Midbrain (tissue), 1 donor: ENCODE measurements at places on chromosomes 6 and 20.

- DNase-seq: no peak
Measured at GRCh38 chr6:14162826-14163225, 45.3 kb downstream of the CD83 start.

- DNase-seq: no peak
Measured at GRCh38 chr6:135322427-135323201, 141.5 kb downstream of the MYB start.

GRCh38 chr6:99885051-99885450 lies 109.0 kb downstream of the MCHR2 start:
- no peak for DNase-seq

GRCh38 chr6:123064038-123064437 lies 68.0 kb downstream of the CLVS2 start:
- no peak for DNase-seq

GRCh38 chr6:79159846-79160245 lies 74.6 kb downstream of the HMGN3 start:
- no peak for DNase-seq

DNA sequence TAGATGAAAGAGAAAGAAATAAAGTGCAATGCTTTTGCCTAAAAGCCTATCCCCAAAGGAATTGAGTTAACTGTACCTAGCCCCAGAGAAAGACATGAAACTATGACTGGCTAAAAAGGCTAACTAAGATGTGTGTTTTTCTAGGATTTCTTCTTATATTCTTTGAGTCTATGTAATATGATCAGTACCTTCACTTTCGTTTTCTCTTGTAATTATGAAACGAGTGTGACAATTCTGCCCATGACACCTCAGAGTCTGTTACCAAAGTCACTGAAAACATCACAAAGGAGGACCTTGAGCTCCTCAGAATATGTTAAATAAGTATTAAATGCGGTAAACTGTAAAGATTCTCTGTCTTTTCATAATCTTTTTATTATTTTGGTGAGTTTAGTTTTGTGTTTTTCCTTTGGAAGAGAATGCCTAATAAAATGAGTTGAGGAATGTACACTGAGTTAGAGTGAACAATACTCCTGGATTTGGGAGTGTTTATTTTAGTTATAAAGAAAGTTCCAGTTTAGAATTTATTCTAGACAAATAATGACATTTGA lies 141.3 kb downstream of the FUT9 start:
- DNase-seq: no peak

- no peak for DNase-seq
Measured at GRCh38 chr6:131003488-131004386, 59.3 kb downstream of the EPB41L2 start.

- DNase-seq: no peak
Measured at GRCh38 chr6:144632266-144632665, 347.1 kb downstream of the UTRN start.

DNA sequence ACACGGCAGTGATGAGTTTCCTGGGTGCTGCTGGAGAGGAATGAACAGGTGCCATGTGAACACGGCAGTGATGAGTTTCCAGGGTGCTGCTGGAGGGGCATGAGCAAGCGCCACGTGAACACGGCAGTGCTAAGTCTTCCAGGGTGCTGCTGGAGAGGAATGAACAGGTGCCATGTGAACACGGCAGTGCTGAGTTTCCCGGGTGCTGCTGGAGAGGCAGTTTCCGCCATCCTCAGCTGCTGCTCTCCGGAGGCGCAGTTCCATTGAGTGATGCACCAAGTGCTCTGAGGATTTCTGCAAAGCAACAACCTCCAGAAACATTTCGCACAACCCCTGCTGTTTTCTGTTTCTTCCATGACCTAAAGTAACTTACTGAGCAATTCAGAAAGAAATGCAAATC lies 155.4 kb downstream of the SMOC2 start:
- no peak for DNase-seq

GRCh38 chr6:143361536-143362191 lies 88.8 kb downstream of the ADAT2 start:
- no peak for DNase-seq

GRCh38 chr6:56047931-56048540 lies 172.6 kb upstream of the BMP5 start:
- DNase-seq: no peak

- no peak for DNase-seq
Measured at GRCh38 chr6:136742125-136742524, 50.2 kb downstream of the MAP3K5 start.

GRCh38 chr20:6157345-6157744 lies 34.5 kb upstream of the FERMT1 start:
- no peak for DNase-seq

DNA sequence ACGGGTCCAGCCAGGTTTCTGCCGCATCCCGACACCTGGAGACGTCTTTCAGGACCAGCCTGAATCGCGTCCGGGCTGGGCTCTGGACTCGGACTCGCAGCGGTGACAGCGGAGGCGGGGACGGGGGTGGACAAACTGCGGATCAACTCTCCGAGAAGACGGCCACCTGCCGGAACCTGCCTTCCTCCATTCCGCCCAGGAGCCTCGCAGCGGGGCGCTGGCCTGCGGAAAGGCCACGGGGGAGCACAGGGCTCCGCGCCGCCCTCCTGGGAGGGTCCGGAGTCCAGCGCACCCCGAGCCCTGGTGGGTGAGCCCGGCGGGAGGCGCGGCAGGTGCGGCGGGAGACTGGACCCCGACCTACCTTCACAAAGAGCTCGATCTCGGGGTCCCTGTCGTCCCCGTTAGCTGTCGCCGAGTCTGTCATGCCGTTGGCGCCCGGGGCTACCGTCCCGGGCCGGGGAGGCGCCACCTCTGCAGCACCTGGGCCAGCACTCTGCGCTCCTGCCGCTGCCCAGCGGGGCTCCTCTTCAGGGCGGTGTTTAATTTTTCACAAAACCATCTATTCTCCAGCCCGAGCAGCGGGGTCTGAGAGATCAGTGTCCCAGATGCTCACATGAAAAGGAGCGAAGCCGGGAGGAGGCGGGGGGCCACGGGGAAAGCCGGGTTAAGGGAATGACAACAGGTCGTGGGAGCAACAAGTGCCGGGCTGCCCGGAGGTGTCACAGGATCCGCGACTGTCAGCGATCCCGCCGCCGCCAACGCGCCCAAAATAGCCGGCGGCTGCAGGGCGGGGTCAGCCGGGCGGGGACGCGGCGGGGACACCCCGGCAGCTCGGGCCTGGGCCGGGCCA lies at the start of gene CLIC5:
Gene CLIC5 (minus strand): TSS at position 742 of the 850 bp plus-strand sequence. CDS start 318 bp downstream, at position 424.
- no peak for DNase-seq

GRCh38 chr6:34525431-34526175 lies 30.5 kb downstream of the SPDEF start:
- DNase-seq: no peak

- no peak for DNase-seq
Measured at GRCh38 chr6:157272866-157273755, 50.2 kb downstream of the TMEM242 start.

DNA sequence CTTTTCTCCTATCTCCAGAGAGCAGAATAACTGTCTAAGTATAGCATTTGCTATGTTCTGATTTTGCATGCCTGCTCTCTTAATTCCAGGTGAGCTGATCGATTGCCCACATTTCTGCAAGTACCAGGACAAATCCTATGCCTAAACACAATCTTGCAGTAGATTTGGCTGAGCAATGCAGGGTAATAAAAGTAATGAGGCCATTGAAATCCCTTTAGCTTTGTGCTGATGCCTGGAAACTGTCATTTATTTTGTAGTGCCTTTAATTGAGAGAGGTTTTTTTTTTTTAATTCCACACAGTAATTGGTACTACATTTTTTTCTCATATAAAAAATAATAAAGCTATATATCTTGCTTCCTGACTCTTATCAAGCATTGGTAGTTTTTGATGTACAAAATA lies 252.3 kb downstream of the NKAIN2 start:
- no peak for DNase-seq

GRCh38 chr6:25556516-25556915 lies 95.5 kb upstream of the SCGN start:
- DNase-seq: peak; percentile 72

DNA sequence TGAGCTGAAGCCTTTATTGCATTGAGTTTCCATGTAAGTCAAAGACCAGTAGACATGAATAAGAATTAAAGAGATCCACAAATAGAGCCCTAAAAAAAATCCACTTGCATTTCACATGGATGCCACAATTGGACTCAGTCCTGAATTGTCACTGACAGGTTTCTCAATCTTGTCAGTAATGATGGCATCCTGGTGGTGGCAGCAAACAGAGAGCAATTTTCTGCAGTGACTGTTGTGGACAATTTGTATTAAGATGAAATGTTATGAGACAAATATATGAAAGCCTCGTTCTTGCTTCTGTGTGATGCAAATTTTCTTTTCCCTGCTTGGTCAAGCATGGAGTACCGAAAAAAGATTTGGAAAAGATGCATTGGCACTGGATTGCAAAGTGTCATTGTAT lies 278.9 kb downstream of the SAMD5 start:
- peak; percentile 9 for DNase-seq

- DNase-seq: no peak
Measured at GRCh38 chr6:133132466-133132971, 108.6 kb upstream of the EYA4 start.

GRCh38 chr6:5351552-5352210 lies 90.4 kb downstream of the FARS2 start:
- no peak for DNase-seq

DNA sequence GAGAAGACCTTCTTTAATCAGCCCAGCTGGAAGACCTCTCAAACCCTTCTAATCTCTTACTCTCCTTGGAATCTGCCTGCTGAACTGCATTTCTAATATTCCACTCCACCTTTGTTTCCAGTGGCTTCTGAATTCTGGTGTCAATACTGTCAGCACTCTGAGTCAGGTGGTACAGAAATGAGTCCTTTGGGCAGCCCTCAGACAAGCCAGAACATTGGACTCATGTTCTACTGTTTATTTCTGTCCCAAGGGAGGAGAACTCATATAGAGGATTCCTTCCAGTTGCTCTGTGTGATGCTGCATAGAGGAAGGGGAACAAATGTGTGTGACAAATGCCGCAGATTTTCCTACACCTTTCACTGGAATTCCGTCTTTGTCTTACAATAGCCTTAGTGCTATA lies 114.8 kb downstream of the PHF3 start:
- DNase-seq: no peak

DNA sequence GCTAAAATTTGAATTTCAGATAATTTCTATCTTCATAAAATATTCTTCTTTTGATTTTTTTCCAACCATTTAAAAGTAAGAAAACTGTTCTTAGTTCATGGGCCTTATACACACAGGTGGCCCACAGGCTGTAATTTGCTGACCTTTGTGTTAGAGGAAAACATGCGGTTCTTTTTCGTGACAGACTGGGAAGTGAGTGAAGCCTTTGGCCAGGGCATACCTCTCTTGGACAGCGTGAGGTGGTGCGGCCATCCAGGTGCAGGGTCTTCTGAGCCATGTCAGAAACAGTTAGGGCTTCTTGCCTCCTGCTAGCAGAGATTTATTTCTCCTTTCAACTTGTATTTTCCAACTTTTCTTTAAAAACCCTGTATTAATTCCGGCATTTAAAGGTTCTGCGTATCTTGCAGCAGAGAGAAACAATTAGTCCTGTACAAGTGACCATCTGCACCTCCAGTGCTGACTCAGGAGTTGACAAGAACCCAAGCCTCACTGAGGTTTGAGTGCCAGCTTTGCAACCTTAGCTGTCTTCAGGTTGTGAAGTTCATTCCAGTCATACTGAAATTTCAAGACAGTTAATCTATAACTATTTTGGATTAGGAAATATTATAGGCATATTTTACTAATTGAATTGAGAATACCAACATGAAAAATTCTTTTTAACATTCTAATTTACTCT lies 177.8 kb downstream of the LY86 start:
- no peak for DNase-seq

DNA sequence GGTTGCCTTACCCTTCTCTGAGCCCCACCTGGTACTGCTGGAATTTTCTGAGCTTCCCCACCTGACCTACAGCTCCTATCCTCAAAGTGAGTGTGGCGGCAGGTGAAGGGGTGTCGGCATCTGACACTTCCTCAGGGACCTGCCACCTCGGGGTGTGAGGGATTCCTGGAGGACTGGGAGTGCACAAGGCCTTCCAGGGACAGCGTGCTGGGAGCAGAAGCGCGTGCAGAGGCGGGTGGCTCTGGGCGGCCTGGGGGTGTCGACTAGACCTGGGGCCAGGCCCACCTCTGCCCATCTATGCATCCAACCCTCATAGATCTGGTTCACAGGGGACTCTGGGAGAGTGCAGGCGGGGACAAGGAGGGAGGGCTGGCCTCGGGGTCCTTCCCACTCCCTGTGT lies 7.8 kb downstream of the DLGAP4 start:
- no peak for DNase-seq

DNA sequence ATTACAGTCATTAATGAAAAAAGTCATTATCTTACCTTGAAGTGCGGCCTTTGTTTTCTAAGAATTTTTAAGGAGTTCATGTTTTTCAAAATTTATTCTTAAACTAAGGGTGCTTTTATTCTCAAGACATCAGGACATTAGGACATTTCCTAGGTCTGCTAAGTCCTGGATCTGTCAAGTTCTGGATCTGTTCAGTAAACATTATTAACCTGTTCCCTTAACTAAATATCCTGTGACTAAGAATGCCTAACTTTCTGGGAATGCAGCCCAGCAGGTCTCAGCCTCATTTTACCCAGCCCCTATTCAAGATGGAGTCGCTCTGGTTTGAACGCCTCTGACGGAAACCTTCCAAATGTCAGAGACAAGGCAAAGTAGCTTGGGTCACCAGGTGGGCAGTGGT lies 302.6 kb downstream of the SYNE1 start:
- no peak for DNase-seq

DNA sequence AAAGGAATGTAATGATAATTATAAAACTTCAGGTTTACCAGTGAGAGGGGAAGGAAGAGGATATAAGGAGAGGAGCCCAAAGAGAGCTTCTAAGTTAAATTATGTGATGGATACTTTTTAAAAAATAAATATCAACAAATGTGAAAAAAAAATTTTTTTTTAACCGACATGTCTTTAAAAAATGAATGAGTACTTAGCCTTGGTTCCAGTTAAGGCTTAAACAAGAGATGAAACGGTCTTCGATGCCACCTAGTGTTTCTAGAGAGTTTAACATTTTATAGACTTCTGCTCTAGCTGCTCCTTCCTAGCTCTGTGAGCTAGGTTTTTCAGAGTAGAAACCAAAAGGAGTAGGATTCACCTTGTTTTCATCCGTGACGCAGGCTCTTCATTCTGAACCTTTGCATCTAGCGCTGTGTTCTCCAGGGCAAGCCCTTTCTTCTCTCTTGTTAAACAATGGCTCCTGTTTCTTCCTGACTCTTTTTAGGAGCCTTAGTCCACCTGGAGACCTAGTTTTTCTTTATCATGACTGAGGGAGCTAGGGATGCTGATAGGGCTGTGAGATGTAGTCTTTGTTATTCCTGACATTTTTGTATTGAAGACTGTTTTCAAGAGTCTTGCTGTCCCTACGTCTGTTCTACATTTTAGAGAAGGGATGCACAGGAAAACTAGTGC lies 42.4 kb upstream of the GNRH2 start:
- peak; percentile 60 for DNase-seq
